Urinary bladder (tissue), 4 donors: ENCODE measurements at places on chromosomes 6 and 20. TPM values are rescaled to one million over a fixed set of nuclear protein-coding genes. Genes with fewer than 3 reads are reported as not detected.

GRCh38 chr20:48006036-48006833 is 221.0 kb upstream of the SULF2 start:
- DNase-seq: no peak

DNA sequence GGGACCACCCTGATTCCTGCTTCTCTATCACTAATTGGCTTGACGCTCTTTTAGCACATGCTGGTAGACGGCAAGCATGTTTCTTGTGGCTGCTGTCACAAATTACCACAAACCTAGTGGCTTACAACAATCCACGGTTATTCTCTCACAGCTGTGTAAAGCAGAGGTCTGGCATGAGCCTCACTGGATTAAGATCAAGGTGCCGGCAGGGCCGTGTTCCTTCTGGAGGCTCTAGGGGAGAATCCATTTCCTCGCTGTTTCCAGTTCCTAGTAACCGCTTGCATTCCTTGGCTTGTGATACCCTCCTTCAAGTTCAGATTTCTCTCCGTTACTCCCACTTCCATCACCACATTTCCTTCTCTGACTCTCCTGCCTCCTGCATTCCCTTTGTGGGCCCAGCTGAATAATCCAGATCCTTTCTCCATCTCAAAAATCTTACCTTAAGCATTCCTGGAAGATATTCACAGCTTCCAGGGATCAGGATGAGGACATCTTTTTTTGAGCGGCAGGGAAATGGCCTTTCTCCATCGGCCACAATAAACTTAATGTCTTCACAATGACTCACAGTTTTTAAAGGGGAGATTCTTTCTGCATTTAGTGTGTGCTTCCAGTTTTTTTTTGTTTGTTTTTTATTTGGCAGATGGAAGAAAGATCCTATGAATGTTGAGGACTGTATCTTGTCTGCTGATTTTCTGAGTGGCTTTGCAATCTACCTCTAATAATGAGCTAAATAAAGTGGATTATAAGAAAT is 39.9 kb downstream of the BMP6 start:
- no peak for DNase-seq

DNA sequence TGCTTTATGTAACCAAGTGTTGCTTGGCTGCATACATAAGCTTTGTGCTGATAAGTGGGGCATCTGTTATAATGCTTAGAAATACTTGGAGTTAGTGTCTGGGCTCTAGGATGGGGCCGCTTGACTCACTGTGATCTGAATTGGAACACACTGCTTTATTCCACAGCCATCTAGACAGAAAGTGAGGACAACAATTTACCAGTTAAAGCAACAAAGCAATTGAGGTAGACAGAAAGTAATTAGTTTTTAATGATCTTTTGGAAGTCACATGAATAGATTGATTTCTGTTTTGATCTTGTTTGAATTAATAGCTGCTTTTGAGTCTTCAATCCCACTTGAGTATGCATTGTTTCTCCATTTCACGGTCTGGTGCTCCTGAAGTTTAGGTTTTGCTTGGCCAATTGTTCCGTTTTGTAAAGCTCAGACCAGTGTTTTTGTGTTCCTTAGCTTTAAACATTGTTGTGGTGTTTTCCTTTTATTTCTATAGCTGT is 157.5 kb downstream of the TRMT11 start:
- DNase-seq: no peak

DNA sequence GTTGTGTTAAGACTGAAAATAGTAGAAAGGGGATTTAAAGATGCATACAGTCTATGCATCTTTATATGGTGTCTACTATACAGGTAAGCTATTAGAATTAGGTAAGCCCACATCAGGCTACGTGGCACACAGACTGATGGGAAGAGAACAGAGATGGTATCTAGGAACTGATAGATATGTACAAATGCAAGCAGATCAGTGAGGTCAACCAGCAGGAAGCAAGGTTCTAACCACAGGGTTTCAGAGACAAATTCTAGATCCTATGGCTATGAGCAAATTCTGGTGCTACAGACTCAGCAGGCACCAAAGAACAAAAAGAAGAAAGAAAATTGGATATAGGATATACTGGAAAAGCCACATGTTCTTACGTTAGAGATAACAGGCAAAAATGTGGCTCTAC is 110.6 kb downstream of the TRDN start:
- DNase-seq: no peak

Gene NKX2-4
- not detected for total RNA-seq

DNA sequence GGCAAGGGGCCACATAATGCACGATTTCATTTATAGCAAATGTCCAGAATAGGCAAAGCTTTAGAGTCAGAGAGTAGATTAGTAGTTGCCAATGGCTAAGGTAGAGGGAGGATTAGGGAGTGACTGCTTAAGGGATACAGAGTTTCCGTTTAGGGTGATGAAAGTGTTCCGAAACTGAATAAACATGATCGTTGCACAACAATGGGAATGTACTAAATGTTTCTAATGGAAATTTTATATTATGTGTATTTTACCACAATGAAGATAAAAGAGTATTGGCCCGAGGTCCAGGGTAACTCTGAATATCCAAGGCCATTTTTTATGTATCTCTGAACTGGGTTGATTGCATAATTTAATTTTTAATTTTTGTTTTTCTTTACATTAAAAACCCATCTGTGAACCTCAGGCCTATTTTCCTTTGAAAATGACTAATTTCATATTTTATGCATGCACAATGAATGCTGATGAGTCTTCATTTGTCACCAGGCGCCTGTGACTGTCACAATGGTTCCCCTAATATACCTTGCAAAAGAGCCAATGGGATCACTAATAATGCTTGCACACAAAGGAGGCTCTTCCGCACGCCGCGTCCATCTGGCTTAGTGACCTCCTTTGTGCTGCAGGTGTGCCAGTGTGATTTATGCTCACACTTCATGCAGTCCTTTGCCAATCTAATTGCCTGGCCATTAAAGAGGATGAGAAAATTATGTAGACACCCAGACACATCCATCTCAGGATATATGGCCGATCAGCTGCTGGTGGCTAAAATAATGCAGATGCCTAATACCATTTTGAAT is 612.5 kb downstream of the CDH26 start:
- no peak for DNase-seq

Gene KCNK16
- total RNA-seq: not detected

Gene TGIF2
- total RNA-seq: 18.6 TPM

Gene TRIM10
- 0.42 TPM for total RNA-seq

Gene GPR63
- 9.7 TPM for total RNA-seq

- no peak for DNase-seq
Measured at GRCh38 chr6:135692426-135692825, 159.1 kb upstream of the PDE7B start.

DNA sequence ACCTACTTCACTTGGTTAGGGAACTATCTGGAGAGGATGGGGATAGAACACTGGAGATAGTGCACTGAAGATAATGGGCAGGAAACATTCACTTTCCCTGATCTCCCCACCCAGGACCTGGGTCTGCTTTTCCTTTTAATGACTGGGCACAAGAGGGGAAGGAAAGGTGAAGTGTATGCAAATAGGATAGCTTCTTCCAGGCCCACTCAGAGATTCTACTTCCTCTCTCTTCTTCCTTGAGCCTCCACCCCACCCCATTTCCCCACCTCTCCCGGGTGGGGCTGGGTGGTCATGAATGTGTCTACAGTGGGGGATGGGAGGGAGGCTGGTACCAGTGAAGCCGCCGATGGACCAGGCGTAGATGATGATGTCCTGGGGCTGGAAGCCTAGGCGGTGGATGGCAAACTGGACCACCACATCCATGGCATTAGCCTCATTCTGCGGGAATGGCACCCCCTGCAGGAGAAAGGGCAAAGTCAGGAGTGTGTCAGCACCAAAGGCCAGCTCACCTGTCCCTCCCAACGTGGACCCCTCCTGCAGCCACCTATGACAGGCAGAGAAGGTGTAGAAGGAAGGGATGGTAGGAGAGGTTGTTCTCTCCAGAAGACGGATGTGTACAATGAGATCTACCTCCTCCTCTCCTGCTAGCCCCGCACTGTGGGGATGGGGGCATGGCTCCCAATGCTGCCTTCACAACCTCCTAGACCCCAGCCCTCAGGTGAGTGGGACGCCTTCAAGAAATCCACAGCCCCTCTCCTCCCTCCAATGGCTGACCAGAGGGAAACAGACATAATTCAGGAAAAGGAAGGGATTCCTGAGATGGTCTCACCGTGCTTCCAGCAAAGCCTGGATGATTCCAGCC is 8.6 kb upstream of the LY6G5C start:
- no peak for DNase-seq

DNA sequence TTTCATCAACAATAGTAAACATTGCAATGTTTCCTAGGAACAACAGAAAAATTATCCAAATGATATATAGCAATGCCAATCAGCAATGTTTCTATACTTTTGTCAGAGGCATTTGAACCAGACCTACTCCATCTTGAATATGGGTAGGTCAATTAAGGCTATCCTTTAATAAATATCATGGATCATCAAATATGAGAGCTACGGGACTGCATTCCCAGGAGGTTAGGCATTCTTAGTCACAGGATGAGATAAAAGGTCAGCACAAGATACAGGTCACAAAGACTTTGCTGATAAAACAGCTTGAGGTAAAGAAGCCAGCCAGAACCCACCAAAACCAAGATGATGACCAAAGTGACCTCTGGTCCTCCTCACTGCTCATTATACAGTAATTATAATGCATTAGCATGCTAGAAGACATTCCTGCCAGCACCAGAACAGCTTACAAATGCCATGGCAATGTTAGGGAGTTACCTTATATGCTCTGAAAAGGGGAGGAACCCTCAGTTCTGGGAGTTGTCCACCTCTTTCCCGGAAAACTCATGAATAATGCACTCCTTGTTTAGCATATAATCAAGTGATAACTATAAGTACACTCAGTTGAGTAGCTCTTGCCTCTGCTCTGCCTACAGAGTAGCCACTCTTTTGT is 8.6 kb upstream of the SERPINB6 start:
- DNase-seq: no peak

Gene STMND1
- not detected for total RNA-seq

Gene LPA
- 4.0 TPM for total RNA-seq

Gene AVP
- total RNA-seq: not detected

DNA sequence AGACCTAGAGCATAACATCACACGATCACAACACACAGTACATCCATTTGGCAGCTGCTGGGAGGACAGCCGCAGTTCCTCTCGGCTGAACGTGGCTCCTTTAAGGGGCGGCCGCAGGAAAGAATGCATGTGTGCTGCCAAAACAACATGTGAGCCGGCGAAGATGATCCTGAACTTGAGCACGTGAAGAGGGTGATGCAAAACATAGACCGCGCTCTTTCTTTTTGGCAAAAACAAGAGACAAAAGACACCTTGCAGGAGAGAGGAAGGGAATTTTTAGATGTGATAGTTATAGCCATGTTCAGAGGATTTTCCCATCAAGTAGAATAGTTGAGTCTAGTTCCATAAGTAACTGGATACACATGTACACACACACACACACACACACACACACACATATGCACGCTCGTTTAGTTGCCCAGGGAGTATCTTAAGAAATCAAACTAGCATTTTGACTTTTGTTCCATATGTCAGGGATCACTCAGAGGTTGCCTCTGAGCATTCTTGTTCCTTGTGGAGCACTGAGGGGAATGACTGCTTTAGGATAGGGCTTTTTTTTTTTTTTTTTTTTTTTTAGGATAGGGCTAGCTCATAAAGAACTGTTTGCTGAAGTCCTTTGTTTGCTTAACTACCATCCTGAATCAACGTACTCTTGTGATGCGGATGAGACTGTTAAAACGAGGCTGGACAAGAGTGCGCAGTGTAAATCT is 21.7 kb upstream of the RANBP9 start:
- peak; percentile 71 for DNase-seq

GRCh38 chr6:35487658-35488516 is 9.0 kb downstream of the TEAD3 start:
- no peak for DNase-seq

Gene ADGRG6
- 124 TPM for total RNA-seq

Gene RWDD2A
- 4.9 TPM for total RNA-seq

Gene HLA-DQB2
- 0.21 TPM for total RNA-seq

DNA sequence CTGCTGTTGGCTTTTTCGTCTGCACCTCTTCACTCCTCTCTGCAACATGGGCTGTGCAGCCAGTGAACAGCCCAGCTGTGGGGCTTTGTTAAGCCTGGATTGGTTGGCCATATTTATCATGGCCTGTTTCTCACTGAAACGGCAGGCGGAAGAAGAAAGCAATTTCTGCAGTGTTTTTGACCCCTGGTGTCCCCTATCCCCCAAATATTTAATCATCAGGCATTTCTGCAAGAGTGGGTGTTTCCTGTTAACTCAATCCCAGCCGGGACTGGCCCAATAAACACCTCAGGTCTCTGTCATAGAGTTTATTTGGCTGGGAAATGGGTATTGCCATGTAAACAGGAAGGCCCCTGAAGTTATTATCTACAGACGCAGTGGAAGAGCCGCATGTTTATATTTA is 174.8 kb upstream of the SUPT3H start:
- DNase-seq: no peak

DNA sequence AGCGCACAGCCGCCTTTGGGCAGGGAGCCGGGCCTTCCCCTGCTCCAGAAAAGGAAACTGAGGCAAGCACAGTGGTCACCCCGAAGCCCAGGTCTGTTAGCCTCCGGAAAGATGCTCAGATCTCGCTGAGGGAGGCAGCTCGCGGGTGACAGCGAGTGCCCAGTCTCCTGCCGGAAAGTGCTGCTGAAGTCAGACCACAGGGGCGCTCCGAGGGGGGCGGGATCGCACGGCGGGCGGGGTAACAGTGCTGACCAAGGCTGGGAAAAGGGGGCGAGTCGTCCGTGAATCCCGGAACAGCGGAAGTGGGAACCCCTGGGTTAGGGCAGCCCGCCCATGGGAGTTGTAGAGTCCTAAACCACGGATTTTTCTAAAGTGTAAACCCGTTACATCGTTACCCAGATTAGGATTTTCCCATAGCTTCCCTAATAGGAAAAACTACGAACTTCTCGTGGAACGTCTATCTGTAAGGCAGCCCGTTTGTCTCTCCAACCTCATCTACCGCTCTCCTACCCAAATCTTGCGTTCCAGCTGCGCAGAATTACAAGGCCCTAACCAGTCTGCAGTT is 504 bp downstream of the VPS16 start:
- DNase-seq: no peak
